Posterior cingulate gyrus (tissue), 11 donors: ENCODE measurements at places on chromosomes 1 and 21.

DNA sequence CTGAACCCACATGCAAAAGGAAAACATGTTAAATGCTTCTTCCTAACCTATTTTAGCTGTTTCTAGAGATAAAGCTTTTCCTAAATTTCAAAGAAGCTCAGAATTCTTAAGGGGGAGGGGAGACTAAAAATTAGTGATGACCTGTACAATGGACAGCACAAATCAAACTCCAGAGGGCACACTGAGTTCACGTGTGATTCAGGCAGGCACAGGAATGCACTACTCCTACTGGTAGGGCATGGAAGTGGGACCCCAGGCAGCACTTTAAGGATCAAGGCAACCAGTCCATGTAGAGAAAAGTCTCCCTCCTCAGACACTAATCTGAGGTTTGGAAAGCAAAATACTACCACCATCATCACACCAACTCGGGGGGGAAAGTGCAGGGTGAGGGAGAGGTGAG is 31.3 kb upstream of the CLCA4 start:
- no peak for DNase-seq

- DNase-seq: no peak
Observed at GRCh38 chr1:219883400-219884332, 44.7 kb downstream of the SLC30A10 start.

DNA sequence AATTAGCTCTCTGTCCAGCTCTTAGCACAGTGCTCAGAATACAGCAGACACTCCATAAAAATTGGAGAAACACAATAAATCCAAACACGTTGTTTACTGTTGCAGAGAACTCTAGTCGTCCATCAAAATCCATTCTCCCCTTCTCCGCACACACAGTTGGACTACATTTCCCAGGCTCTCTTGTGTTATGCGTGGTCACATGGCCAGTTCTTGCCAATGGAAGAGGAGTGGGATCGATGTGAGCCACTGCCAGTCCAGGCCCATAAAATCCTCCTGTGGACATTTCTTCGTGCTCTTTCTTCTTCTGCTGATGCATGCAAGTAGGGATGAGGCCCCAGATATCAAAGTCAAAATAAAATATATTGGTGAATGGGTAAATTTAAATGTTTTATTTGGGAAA is 114.3 kb upstream of the FMN2 start:
- no peak for DNase-seq

- DNase-seq: no peak
Observed at GRCh38 chr21:32578107-32578691, 7.1 kb downstream of the TCP10L start.

DNA sequence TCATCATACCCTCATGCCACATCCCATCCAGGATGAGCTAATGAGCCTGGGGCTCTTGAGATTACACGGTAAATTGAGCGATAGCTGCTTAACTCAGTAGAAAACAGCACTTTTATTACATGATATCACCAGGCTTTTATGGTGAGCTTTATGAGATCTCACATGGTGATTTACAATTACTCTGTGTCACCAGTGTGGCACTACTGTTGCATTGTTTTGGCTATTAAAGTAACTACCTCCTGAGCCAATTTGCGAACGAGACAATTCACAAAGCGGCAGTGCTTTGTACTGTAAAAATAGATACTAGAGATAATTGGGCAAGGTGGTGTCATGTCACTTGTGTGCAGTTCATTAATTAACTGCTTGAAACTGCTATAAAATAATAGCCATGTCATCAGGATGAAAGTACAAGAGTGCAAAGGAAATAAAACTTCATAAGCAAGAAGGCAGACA is 767.7 kb upstream of the ADGRL2 start:
- no peak for DNase-seq

- DNase-seq: no peak
Observed at GRCh38 chr1:8598783-8599182, 218.7 kb downstream of the RERE start.

DNA sequence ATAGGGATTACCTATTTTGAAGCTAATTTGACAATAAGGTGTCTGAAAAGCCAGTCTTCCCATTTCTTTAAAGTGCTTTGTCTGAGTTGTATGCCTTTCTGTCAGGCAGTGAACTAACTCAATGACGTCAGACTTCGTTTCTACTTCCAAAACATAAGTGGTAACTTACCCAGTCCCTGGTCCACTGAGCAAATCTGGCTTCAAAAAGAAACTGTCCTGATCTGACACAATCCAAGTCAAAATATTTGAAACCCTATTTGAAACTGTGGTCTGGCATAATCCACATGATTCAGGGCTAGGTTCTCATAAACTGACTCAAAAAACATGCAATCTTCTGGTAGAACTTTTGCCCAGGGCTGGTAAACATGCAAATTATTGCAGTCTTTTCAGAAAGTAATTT is 34.0 kb downstream of the DIRAS3 start:
- no peak for DNase-seq

GRCh38 chr21:35328856-35329455 is 279.9 kb upstream of the RUNX1 start:
- no peak for DNase-seq

DNA sequence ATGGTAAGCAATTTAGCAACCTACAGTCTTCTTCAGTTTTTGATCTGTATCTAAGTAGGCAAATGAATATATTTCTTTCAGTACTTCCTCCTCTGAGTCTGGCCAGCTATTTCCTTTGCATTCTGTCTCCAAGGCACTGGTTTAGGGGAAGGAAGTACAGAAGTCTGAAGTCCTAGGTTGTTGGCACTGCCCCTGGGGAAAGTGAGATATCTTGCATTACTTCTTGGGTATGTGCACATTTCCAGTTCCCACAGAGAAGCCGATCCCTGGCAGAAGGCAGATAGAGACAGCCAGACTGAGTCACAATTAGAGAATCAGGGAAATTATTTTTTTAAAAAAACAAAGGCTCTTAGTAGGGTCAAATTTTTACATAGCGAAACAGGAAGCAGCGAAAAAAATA is 98.8 kb downstream of the RASAL2 start:
- DNase-seq: no peak

GRCh38 chr21:15289246-15289645 is 224.4 kb upstream of the NRIP1 start:
- DNase-seq: no peak
